ENCODE measurements at places on chromosomes 16 and 17.
A peak's percentile ranks its signal among the peaks of the same experiment; 100 is the strongest.

- no peak for DNase-seq
Measured at GRCh38 chr17:15456972-15457722, 10.3 kb downstream of the CDRT4 start.

DNA sequence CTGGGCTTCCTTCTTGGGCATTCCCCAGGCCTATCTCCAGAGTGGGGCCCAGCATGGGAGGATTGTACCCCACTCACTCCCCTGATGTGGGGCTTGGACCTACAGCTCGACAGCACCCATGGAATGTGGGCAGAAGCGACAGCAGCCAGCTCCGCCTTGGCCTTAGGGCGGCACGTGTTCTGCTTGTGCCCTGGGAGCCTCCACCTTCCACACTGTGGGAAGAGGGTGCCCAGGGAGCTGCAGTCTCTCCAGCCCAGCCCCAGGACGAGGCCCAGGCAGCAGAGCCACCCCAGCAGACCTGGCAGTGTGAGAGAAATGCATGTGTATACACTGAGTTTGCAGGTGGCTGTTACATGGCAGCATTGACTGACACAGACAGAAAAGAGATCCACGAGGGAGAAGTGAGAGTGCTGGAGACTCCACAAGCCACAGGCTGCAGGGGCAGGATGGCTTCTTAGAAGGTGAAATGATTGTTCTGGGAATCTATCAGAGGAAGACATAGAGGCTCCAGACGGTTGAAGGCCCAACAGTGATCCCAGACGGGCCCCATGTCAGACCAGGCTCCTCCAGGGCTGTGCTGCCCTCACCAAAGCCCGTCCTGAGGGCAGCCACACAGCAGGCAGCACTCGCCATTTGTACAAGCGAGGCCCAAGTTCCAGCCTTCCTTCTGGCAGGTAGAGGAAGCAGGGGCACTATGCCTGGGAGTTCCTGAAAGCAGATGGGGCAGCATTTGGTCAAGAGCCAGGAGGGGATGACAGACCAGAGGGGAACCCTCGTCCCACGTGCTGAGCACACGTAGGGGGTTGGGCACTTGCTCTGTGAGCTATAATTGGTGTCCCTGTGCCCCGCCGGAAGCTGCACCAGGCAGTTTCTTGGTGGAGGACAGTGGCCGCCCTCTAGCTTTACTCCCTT, 2.8 kb upstream of the DNASE1 start:
- DNase-seq = no peak

DNA sequence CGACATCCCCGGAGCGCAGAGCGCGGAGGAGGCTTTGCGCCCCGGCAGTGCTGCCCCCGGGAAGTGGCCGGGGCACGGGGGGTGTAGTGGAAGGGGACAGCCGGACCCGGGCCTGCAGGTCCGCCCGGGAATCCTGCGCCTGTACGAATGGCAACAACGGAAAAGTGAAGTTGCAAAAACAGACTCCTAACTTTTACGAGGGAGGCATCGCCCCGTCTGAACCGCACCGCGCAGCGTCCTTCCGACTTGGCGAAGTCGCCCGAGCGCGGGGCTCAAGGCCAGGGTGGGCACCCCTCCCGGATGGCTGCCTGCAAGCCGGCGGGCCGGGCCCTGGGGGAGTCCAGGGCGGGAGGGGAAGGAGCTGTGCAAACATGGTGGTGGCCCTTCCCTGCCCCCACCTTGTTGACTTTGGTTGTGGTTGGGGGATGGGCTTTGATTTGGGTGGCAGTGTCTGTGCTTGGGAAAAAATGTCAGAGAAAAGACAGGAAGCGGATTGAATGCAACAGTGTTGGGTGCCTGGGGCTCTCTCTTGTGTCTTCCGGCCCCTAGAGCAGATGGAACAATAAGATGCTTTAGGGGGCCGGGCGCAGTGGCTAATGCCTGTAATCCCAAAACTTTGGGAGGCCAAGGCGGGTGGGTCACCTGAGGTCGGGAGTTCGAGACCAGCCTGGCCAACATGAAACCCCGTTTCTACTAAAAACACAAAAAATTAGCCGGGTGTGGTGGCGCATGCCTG, 675 bp downstream of the RNF213 start:
- DNase-seq = peak; percentile 37

- DNase-seq = no peak
Measured at GRCh38 chr17:66548659-66549310, 246.4 kb downstream of the PRKCA start.

GRCh38 chr16:1331712-1332617, 1.5 kb upstream of the BAIAP3 start:
- DNase-seq = no peak

- DNase-seq = no peak
Measured at GRCh38 chr17:43784628-43785101, 4.4 kb downstream of the CFAP97D1 start.

DNA sequence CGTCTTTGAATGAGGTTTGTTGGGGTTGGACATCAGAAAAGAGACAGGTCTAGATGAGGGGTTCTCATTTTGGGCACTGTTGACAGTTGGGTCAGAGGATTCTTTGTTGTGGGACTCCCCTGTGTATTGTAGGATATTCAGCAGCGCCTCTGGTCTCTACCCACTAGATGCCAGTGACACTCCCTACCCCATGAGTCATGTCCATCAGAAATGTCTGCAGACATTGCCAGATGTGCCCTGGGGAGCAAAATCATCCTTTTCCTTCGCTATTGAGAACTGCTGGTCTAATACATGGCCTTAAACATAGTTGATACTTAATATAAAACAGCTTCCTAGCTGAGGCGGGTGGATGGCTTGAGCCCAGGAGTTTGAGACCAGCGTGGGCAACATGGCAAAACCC, 3.1 kb downstream of the ABAT start:
- no peak for DNase-seq

GRCh38 chr16:2359919-2360318, 19.4 kb upstream of the ABCA3 start:
- no peak for DNase-seq

DNA sequence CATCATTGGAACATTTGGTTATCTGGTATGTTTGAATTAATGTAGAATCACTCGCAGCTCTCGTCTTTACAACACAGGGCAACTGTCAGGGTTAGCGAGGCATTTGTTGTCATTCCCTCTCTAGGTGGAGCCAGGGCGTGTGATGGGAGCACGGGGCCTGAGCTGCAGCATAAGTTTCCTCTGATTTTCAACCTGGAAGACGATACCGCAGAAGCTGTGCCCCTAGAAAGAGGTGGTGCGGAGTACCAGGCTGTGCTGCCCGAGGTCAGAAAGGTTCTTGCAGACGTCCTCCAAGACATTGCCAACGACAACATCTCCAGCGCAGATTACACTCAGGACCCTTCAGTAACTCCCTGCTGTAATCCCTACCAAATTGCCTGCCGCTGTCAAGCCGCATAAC, 37.2 kb downstream of the WIPI1 start:
- no peak for DNase-seq

DNA sequence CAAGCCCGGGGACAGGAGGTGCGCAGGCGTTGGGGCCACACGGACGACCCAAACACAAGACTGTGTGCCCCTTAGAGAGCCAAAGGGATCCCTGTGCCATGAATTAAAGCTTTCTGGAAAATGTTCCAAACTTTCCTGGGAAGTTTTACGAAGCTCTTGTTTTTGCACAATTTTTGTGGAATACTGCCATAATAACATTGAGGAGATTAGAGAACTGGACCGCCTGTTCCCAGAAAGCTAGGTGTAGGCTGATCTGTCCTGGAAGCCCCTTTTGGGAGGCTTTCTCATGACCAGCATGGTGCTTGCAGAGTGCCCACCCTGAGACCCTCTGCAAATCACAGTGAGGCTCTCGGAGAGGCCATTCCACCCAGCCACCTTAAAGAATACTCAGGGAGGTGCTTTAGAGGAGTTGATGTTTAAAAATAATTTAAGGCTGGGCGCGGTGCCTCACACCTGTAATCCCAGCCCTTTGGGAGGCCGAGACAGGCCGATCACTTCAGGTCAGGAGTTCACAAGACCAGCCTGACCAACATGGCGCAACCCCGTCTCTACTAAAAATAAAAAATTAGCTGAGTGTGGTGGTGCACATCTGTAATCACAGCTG, 1.1 kb downstream of the KDM8 start:
- no peak for DNase-seq

GRCh38 chr16:4500272-4500671, 24.1 kb downstream of the HMOX2 start:
- DNase-seq = no peak

DNA sequence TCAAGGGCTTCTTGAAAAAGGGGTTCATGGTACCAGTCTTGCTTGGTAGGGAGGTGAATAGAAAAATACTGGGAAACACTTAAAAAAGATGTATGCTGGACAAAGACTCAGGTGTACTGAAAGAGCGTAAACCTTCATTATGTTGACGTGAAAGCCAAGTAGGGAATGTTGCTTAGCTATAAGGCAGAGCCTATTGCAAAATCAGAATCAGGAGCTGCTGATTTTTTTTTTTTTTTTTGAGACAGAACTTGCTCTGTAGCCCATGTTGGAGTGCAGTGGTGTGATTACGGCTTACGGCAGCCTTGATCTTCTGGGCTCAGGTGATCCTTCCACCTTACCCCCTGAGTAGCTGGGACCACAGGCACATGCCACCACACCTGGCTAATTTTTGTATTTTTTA, 3.9 kb downstream of the TMEM94 start:
- no peak for DNase-seq

DNA sequence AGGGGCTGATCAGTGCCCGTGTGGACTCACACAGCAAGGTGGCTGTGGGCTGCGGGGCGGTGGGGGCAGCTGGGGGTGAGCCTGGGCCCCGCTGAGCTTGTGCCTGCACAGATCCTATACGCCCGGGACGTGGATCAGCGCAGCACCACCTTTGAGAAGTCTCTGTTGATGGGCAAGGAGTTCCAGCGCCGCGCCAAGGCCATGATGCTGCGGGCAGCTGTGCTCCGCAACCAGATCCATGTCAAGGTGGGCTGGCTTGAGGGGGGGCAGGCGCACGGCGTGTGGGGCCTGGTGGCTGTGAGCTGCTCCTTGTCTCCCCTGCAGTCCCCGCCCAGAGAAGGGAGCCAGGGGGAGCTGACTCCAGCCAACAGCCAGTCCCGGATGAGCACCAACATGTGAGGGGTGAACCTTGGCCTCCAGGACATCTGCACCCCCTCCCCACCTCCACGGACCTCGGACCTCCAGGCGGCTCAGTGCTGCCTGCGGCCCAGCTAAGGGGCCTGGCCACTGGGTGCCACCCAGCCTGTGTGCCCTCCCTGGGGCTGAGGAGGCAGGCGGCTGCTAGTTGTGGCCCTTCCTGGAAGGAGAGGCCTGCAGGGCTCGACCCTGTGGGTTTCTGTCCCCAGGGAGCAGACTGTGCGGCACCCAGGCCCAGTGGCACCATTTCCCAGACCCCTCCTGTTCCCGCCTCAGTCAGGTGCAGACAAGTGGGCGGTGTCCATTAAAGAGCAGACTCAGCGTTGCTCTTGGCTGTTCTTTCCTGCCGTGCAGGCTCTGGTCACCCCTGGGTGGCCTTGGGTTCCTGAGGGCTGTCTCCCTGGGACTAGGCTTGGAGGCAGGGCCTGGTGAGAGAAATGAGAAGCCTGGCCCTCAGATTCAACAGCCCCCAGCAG, 5.3 kb downstream of the GPS1 start:
- no peak for DNase-seq

DNA sequence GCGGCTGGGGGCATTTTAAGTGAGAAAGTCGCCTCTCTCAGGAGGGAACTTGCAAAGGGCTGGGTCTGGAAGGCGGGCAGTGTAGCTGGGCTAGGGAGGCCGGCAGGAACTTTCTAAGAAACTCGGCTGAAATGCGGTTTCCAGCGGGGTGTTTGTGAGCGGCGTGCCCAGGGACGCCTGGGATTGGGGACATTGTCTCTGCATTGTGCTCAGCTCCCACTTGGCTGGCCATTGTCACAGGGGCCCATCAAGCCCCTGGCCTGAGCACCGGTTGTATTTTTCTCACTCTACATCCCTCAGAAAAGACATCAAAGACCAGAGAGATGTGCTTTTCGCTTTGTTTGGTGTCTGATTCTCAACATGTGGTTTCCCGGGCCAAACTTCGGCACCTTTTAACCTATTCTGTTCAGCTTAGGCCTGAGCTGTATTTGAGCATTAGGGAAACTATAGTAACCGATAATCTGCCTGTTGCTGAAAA, 291.1 kb upstream of the IRX3 start:
- DNase-seq = no peak

DNA sequence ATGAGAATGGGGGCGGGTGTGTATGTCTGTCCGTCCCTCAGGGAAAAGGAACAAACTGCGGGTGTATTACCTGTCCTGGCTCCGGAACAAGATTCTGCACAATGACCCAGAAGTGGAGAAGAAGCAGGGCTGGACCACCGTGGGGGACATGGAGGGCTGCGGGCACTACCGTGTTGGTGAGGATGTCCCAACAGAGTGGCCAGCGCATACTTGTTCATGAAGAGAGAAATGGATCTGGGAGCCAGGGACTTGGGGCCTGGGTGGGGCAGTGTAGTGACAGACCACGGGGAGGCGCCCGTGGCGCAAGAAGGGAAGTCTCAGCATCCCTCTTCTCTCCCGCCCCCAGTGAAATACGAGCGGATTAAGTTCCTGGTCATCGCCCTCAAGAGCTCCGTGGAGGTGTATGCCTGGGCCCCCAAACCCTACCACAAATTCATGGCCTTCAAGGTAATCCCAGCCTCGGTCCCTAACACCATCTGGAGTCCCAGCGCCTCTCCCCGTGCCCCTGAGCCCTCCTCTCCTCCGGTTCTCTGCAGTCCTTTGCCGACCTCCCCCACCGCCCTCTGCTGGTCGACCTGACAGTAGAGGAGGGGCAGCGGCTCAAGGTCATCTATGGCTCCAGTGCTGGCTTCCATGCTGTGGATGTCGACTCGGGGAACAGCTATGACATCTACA, 3.5 kb upstream of the C17orf107 start:
- no peak for DNase-seq

- DNase-seq = no peak
Measured at GRCh38 chr17:2282297-2282873, 21.2 kb downstream of the SMG6 start.

- no peak for DNase-seq
Measured at GRCh38 chr17:12521416-12521815, 144.3 kb upstream of the MYOCD start.

DNA sequence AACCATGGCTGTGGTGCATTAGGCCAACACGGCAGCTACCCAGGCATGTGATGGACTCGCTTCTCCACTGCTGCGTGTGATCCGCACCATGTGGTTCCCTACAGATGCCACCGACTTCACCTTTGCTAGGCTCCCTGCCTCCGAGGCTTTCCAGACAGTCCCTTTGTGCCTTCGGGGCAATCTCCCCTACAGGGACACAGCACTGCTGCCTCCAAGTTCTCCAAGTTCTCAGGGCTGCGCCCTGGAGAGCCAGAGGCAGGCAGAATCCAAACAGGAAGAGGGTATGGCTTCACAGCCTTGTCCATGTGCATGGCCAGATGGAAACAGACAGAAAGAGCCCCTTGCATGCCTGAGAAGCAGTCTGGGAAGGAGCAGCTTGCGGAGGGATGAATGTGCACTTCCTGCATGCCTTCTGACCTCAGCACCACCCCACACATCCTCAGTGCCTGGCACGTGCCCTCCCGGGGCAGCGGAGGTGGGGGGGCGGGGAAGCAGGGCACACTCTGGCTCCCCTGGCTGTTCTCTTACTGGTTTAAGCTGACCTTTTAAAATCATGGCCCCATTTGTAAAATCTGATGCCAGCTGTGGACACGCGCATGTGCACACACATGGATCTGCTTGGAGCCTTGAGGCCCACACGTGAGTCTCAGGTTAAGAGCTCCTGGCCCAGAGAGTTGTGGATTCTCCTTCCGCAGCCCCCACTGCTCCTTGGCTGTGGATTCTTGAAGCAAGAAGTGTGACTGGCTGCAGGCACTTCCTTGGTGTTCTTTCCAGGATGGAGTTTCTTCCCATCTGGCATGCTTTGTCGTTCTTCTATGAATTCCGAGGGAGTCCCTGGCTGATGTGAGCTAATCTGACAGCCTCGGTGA, 55.3 kb upstream of the MTSS2 start:
- no peak for DNase-seq

Data from activated CD8-positive, alpha-beta memory T cell treated with anti-CD3 and anti-CD28 coated beads for 48 hours (primary cell).